ENCODE measurements at places on chromosomes 11 and 22.

GRCh38 chr11:73969091-73969490 lies 13.6 kb downstream of the UCP2 start:
- no peak for DNase-seq

DNA sequence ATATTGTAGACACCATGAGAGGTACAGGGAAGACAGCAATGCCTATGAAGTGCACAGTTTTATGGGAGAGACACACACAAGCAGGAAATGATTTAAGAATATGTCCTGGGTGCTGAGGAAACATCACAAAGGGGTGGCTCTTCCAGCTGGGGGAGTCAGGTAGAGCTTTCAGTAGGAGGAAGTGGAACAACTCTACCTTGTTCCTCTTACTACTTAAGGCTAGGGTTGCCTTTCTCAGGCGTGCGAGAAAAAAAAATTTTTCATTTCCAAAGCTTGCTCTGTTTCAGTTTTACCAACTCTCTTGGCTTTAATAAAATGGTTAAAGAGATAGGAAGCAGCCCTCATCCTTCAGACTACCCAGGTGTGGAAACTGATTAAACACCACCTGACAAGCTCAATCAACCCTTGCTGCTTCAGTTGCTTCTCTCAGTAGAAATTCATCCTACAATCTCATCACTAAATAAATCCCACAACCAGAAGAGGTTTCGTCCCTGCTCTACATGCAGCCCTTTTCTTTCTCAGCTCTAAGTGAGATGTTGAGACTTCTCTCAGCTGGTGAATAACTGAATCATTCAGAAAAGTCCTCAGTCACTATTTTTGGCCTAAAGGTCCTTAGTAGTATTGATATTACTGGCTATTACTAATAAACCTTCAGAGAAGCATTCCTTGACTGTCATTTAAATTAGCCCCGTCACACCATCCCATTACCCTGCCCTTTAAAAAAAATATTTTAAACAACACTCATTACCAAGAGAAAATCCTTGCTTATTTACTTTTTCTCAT lies 5.9 kb downstream of the ABTB2 start:
- no peak for DNase-seq

DNA sequence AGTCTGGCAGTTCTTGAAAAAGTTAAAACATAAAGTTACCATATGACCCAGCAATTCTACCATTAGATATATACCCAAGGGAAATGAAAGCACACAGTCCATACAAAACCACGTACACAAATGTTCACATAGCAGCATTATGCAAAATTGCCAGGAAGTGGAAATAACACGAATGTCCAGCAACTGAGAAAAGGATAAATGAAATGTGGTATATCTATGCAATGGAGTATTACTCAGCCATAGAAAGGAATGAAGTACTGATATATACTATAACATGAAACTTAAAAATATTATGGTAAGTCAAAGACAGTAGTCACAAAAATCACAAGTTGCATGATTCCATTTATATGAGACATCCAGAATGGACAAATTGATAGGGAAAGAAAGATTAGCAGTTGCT lies 57.9 kb downstream of the C2CD3 start:
- DNase-seq: no peak

DNA sequence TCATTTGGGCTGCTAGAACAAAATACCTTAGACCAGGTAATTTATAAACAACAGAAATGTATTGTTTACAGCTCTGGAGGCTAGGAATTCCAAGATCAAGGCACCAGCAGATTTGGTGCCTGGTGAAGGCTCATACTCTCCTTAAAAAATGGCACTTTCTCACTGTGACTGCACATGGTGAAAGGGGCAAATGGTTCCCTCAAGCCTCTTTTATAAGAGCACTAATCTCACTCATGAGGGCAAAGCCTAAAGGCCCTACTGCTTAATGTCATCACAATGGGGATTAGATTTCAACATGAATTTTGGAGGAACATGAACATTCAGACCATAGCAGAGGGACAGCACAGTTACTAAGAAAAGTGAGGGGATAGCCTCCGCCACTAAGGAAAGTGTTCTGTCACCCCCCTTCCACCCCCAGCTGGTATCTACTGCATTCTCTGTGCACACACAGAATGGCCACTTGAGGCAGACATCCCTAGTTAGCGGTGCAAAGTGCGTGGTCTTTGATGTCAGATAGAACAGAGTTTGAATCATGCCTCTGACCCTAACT lies 47.2 kb upstream of the CEP295 start:
- peak; percentile 18 for DNase-seq

DNA sequence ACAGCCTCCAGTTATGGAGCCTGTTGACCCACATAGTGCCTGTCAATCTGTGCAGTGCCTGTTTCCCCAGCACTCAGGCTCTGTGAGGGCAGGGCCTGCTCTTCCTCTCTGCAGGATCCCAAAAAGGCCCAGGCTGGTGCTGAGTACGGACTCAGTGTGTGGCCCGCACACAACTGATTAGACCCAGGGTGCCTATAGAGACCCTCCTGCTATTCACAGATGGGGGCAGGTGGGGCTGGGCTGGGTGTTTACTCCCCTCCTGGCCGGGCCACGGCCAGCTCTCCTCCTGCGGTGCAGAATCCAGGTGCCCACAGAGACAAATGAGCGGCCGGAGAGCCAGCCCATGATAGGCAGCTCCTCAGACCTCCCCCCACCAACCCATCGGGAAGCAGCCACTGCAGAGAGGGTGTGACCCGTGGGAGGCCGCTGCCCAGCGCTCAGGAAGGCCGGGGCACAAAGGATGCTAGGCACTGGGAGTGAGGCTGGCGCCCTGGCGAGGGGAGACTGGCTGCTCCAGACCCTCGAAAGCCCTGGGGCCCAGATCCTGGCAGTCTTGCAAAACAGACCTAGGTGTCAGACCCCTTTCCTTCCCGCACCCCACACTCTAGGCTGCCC lies 239.0 kb downstream of the CTTN start:
- DNase-seq: no peak

DNA sequence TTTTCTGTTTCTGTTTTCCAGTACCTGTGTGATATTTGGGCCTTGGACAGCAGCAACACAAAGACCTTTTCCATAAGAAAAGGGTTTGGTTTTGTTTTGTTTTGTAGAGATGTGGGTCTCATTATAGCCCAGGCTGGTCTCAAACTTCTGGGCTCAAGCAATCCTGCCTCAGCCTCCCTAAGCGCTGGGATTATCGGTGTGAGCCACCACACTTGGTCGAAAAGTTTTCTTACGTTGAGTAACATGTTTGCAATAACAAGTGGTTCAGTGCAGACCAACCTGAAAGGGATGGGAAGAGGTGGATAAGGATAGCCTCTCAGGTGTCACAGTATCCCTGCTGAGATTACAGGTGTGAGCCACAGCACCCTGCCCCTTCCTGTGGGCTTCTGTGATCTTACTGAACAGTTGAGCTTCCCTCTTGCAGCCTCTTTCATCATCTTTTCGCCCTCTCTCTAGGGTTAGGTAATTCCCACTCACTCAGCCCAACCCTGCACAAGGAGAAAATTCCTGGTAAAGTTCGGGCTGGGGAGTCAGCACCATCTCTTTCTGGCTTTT lies 3.5 kb upstream of the MRPL48 start:
- DNase-seq: no peak

DNA sequence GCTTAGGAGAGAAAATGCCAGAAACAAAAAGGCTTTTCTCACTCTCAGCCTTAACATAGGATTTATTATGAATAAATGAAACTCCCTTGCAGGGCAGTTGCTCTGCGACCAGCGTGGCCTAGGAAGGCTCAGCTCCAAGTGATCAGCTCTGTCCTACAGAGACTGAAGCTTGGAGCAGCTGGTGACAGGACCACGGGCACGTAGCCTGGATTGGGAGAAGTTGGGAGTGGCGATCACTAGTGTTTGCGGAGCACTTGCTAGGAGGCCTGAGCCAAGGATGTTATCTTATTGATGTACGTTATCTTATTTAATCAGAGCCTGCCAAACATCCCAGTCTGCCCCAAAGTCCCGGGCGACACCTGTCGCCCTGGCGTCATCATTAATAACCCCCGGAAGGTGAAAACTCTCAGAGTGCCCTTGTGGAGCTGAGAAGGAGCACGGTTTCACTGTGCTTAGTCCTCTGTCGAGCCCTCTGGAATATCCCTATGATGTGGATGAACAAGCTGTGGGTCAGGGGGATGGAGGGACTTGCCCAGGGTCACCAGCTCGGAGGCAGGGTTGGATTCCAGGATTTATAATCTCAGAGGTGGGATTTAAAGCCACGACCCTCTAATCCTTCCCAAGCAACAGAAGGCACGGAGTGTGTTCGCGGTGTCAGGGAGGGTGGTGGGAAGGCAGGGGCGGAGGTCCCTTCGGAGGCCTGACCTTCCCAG lies 40.8 kb upstream of the SMIM38 start:
- no peak for DNase-seq
